ENCODE measurements at places on chromosomes 7 and 10.

- no peak for DNase-seq
Observed at GRCh38 chr10:94315024-94315451, 47.7 kb downstream of the NOC3L start.

DNA sequence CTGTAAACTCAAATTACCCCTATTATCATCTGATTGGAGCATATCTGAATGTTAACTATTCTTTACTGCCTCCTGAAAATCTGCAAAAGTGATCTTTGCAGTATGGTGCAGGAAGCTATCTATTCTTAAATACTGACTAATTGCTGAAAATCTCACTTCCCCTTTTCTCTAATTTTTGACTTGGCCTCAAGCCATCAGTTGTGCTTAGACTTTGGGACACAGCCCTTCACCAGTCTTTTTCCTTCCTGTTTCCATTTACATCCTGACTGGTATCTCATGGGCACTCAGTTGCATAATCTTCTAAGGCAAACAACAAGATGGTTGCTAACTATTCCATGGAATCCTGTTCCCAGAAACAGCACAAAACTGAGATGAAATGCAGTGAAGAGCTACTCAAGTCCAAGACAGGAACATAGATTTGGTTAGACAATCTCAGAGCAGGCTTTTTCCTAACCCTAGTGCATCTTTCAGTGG lies 228.5 kb downstream of the SORCS1 start:
- no peak for DNase-seq

DNA sequence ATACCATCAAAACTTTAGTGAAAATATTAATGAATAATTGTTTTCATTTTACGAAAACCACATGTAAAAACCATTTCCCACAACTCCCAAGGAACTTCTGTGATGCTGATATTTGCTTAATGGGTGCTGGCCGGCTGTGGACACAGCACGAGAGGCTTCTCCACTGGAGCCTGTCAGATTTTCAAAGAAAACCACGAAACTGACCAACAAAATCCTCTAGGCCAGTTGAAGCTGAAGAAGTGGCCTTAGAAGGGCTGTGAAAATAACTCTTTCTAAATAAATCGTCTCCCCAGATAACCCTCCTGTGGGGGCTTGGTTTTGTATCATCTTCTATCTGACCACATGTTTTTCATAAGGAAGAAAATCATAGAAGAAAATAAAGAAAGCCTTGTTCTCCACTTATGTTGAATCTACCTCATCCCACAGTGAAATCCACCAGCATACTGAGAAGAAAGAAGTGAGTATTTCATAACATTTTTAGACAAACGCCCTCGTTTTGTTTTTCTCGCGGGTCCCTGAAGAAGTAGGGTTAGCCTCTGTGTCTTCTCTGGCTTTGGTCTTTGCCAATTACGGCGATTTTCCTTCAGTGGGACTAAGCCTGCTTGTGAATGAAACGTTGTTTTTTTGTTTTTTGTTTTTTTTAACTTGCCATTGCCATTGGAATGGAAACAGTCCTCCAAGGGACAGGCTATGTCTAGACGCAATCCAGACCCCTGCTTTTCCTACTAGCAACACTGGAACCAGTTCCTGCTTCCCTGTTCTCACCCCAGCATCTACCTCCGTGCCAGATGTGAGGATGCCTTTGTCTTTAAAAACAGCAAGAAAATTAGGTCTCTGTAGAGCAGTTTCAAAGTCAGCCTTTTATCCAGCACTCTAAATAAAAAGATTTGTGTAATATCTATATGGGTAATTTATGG lies 123.9 kb downstream of the ADAM12 start:
- no peak for DNase-seq

DNA sequence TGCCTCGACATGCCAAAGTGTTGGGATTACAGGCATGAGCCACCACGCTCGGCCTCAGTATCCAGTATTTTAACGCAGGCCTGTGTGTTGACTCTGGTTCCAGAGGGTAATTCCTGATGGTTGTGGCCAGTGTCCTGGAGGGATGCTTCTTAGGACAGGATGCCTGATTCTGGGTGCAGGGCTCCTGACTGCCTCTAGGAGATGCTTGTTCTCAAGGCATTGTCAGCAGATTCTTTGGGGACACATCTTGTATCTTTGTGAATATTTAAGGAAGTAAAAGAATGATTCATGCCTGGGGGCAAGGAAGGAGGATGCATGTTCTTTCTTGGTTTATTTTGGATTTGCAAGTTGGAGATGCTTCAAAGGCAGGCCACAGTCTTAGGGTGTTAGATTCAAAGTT lies 2.2 kb downstream of the ZDHHC4 start:
- DNase-seq = no peak

DNA sequence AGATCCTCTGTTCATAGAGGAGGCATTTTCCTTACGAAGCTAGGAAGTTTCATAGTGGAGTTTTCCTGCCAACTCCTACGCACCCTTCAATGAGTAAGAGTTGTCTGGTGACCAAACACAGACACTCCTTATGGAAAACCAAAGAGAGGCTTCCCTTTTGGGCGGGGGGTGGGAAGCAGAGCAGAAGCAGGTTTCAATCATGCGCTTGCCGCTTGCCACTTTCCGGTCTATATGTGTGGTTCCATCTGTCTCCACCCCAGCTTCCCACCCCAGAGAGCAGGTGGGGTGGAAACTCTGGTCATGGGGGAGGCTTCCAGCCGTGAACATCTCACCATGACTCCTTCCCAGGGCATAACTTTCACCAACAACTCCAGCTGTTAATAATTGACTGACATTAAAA lies 68.8 kb upstream of the GRB10 start:
- DNase-seq = no peak

- DNase-seq = no peak
Observed at GRCh38 chr7:32958046-32959025, 1.1 kb downstream of the FKBP9 start.

DNA sequence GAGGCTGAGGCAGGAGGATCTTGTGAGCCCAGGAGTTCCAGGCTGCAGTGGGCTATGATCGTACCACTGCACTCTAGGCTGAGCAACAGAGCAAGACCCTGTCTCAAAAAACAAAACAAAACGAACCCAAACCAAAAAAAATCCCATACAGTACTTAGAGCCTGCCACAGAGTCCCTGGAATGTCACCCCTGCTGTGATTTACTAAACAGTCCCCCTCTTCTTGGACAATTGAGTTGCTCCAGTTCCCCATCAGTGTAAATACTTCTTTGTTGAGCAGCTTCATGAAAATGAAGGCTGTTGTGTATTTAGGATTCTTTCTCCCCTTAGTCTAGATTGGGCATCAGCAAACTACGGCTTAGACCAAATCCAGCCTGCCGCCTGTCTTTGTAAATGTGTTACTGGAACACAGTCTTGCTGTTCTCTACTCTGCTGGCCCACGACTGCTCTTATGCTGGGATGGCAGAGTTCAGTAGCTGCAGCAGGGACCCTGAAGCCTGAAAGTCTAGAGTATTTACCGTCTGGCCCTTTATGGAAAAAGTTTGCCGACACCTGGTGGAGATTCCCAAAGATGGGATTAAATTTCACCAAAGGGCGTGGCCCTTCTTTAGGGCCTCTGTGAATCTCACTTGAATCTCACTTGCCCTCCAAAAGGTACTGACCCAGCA lies 57.8 kb downstream of the PALD1 start:
- DNase-seq = no peak

GRCh38 chr10:25467881-25468280 lies 293.1 kb downstream of the GPR158 start:
- no peak for DNase-seq

DNA sequence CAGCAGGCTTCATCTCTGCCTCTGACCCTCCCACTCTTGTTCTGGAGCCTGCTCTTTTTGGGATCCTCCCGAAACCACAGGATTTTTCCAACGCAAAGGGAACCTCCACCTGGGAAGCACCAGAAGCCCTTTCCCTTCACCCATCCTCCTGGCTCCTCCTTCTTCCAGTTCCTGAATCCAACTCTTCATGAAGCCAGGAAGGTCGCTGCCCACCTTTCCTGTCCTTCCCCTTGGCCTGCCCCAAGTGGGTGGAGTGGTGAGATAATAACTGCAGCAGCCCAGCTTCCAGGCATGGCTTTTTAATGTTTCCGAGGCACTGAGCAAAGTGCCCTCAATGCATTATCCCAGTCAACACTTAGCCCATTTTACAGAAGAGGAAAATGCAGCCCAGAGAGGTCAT lies 70.8 kb upstream of the EEPD1 start:
- DNase-seq = no peak

GRCh38 chr10:103244666-103245271 lies 918 bp upstream of the RPEL1 start:
- DNase-seq = peak; percentile 51

GRCh38 chr10:23198940-23199767 lies 7.0 kb downstream of the PTF1A start:
- no peak for DNase-seq

DNA sequence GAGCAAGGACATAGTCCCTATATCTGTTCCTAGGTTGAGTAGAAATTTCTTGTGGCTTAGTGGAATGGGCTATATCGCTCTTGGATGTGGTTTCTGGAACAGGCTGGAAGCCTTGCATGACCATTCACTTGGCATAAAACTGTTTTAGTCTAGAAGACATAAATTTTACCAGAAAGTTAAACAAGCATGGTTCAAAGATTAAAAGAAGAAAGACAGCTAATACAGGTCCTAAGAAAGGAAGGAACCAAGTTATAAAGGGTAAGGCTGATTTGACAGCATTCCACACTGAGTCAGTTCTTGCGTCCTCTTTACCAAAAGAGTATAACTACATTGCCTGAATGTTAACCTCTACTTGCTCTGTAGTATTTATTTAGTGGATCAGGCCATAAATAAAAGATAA lies 724.2 kb downstream of the SORCS1 start:
- DNase-seq = no peak

DNA sequence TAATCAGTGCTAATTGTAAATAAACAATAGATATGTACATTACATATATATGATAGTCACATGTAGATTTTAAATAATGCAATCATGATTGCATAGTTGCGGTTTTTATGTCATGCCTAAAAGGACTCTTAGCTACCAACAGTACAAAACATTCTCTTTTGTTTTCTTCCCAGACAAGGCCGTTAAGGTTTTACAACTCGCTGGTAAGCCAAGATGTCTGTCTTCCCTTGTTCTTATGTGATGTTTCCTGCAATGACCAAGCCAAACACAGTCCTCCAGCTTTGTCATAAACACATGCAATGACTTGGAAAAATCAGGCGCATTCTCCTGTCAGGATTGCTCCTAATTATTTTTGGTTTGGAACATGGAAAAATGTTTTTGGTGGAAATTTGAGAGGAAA lies 192.3 kb upstream of the GLI3 start:
- DNase-seq = no peak

DNA sequence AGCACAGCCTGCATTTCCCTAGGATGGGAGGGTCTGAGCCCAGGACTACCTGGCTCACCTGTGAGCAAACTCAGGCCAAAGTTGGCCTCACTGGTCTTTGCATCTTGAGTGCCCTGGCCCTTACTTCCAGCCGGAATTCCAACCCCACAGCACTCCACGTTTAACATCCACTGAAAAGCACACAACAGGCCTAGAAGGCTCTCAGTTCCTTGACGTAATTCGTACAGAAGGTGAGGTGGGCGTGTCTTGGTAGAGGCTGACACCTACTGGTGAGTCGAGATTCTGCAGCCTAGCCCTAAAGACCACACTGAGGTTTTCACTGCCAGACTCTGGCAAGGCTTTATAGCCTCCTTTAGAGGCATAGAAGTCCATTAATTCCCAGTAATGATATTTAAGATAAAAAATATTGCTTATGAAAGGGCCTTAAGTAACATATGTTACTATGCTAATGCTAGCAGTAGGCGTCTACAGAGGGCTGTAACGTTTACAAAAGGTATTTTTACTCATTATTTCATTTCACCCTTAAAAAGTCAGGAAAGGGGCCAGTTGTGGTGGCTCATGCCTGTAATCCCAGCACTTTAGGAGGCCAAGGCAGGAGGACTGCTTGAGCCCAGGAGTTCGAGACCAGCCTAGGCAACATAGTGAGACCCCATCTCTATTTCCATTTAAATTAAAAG lies 95.8 kb downstream of the HIP1 start:
- DNase-seq = peak; percentile 34

DNA sequence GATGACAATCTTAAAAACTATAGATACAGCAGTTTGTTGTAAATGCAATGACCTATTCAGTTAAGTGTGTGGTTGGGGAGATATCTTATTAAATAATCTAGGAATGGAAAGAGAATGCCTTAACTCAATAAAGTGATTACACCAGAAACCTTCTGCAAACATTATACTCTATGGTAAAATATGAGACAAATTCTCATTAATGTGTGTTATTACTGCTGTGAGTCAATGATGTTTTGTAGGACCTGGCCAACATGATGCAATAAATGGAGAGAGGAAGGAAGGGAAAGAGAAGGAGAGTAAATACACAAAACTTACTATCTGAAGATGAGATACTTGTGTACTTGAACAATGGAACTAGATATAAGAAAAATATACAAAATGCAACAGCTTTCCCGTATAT lies 25.1 kb downstream of the MKX start:
- no peak for DNase-seq

GRCh38 chr7:134690016-134690415 lies 43.4 kb downstream of the BPGM start:
- DNase-seq = no peak

GRCh38 chr7:30800785-30801252 lies 29.6 kb downstream of the MINDY4 start:
- peak; percentile 10 for DNase-seq

DNA sequence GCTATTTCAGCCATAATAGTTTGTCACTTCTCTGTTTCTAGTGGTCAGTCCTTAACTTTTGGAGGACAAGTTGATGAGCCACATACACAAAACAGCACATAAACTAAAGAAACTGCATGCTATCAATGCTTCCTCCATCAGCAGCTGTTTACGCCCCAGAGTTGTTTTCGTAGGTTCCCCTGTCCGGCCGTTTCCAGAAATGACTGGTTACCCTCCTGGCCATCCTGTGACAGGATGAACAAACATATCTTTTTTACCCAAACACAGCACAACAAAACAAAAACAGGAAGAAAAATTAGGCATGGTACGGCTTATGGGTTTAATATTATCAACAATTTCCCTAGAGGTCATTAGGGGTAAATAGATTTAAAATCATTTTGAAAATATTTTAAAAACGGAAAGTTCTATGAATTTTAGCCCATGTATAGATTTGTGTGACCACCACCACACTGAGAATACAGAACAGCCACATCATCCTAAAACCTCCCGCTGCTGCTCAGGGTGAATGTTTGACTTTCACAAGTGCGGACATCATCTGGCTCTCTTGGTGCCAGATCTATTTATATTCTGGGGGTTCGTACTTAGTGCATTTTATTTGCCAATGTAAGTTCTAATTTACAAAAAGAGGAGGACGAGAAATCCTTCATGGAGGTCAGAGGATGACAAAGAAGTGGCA lies 74.8 kb downstream of the HIPK2 start:
- no peak for DNase-seq

GRCh38 chr7:134034652-134035051 lies 92.5 kb upstream of the LRGUK start:
- DNase-seq = no peak

Data from naive thymus-derived CD8-positive, alpha-beta T cell (primary cell).